ENCODE measurements at places on chromosomes 12 and 14.

- no peak for DNase-seq
These were observed 21.7 kb downstream of the PPFIBP1 start for GRCh38 chr12:27545665-27546064.

- no peak for DNase-seq
These were observed 465.8 kb upstream of the SYT1 start for GRCh38 chr12:78398750-78399149.

GRCh38 chr12:117699575-117699974, 269.2 kb downstream of the KSR2 start:
- no peak for DNase-seq

GRCh38 chr12:132171293-132171967, 27.2 kb downstream of the NOC4L start:
- DNase-seq, result no peak

All from stimulated activated CD4-positive, alpha-beta T cell treated with anti-CD3 and anti-CD28 coated beads, Interleukin-4, amount 100 ng/mL, for 48 hours (primary cell).